Activated CD4-positive, alpha-beta T cell treated with anti-CD3 and anti-CD28 coated beads, Interleukin-2, amount 50 U/mL, for 1 hour (primary cell): ENCODE measurements at places on chromosomes 2 and 18.

- DNase-seq: no peak
Observed at GRCh38 chr2:44668336-44668735, 273.2 kb upstream of the SIX3 start.

GRCh38 chr2:126244937-126245336 is 411.0 kb upstream of the GYPC start:
- DNase-seq: peak; percentile 15

GRCh38 chr2:237529452-237530402 is 36.6 kb upstream of the PRLH start:
- no peak for DNase-seq

DNA sequence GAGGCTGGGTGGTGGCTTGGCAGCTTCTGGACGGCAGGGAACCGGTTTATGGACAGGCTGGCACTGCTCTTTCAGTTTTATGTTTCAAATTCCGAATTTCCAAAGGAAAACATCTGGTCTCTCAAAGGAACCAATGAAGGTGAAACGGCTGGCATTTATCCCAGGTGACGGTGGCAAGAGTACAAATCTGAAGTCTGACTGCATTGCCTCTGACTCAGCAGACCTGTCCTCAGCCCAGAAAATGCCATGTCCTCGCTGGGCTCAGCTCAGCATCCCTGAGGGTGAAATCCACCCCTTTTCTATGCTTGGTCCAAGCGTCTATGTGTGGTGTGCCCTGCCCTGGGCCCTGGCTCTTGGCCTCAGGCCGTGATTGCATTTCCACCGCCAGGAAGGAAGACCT is 38.1 kb downstream of the NAPG start:
- no peak for DNase-seq

GRCh38 chr2:230225486-230225885 is at the start of gene SP140:
Gene SP140 (plus strand): TSS chr2:230225736. CDS start chr2:230225845, 109 bp downstream.
- DNase-seq: peak; percentile 77

GRCh38 chr2:43144263-43144662 is 82.1 kb downstream of the ZFP36L2 start:
- DNase-seq: no peak

DNA sequence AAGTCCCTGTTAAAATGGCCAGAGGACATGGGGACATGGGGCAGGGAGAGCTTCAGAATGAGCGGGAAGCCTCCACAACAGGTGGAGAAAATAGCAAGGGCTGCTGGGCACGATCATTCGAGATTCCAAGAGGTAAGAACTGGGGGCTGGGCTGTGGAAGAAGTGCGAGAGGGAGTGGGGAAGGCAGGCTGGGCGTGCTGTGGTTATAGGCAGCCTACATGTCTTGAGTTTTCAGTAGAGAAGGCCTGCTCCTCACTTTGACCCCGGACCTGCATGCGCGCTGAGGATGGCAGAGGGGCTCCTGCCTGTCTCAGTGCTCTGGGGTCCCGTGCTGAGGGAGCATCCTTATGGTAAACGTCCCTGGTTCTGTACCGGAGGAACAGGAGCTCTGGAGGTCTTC is 115.5 kb downstream of the AGAP1 start:
- DNase-seq: no peak

GRCh38 chr2:74985978-74986609 is 27.7 kb downstream of the POLE4 start:
- DNase-seq: no peak

GRCh38 chr2:208531361-208531760 is 124.8 kb downstream of the PTH2R start:
- DNase-seq: no peak

DNA sequence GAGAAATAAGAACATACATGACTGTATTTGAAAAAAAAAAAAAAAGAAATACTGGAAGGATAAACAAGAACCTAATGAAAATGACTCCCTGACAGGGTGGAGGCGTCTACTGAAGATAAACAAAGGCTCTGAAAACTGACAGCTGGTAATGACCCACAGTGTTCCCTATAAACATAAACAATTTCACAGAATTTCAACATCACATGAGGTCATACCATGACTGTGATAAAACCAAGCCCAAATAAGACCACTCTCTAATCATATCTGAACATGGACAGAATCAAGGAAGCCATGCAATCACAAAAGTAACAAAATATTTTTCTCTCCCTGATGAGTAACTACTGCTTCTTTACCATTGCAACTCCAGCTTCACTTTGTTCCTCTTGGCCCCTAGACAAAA is 159.3 kb downstream of the FAM124B start:
- no peak for DNase-seq

DNA sequence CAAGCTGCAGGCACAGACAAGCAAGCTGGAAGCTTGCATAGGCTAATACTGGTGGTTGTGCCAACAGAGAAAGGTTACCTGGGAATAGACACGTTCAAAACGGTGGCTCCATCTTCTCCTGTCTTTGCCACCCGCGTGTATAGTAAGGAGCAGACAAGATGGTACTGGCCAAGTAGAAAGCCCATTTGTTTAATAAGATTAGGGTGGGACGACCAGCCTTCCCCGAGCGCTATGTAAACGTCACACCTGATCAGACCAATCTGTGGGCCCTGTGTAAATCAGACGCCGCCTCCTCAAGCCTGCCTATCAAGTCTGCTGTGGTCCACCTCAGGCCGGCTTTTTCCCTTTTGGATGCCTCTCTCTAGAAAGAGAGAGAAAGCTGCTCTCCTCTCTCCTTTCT is 189.2 kb downstream of the LAMA1 start:
- no peak for DNase-seq

DNA sequence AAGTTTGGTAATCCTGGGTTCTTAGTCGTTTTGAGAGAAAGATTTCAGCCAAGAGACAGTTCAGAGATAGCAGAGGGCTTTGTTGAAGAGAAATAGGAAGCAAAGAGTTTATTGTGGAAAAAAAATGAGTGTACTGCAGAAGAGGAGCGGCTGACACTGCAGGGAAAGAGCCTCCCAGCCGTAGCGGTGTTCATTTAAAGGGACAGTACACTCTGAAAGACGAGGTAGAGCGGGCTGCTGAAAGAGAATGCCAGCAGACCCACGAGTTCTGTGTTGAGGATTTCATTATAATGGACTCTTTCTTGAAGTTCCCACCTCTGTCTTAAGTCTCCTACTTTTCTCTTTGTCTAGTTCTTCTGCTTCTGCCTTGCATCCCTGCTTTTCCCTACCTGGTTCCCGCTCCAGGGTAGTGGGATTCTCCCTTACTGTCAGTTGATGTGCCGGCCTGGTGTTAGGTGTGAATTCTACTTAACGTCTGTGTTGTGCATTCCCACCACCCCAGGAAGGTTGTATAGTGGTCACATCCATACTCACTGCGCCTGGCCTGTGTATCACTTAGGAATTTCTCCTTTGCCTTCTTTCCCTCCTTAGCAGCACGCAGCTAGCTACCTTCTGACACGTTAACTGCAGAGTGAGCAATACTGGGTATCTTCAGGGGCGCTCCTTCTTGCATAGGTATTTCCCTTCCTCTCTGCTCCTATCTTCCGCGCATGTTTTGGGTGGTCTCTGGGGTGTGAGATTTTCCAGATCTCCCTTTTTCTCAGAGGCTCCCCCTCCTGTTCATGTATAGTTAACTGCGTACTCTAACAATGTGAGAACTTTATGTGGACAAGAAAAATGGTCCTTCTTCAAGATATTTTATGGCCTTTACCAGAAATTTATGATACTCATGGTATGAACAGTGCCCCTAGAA is 164.5 kb downstream of the PTH2R start:
- DNase-seq: no peak

- no peak for DNase-seq
Observed at GRCh38 chr2:65329525-65329924, 101.9 kb downstream of the ACTR2 start.

DNA sequence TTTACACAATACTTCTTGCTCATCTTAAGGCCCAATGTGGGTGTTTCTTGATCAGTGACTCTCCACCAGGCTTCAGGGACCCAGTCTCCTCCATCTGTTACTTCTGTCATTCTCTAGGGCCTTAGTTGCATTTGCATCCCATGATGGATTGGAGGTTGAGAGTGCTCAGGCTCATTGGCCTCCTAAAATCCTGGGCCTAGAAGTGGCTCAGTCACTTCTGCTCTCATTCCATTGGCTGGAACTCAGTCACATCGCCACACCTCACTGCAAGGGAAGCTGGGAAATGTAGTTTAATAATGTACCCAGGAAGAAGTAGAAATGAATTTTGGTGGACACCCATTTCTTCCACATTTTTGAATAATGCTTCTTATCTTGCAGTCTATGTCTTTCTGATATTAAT is 223.5 kb downstream of the HRH4 start:
- no peak for DNase-seq

DNA sequence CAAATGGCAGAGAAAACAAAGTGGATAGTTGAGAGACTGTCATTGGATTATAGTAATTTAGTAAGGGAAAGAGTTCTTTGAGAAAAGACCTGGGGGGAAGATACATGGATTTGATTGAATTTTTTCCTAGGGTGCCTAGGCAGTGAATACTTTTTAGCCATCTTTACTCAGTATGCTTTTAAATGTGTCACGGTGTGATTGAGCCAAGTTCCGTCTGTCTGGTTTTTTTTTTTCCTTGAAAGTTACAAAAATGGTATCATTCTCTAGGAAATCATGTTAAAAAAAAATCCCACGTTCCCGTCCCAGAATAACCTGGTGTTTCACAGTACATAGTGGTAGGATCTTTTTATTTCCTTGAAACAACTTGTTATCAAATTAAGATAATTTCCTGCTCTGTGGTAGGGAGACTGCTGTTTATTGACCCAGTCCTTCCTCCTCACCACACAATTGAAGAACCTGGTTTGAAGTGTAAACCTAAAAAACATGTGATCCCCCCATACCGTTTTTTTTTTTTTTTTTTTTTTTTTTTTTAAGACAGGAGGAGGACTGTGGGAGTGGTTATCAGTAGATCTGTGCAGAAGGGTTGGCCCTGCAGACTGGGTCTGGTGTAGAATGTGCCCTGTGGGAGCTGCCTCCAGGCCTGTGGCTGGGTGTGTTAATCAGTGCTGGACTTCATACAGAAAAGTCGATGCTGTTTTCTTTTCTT is 55.1 kb downstream of the DGKD start:
- DNase-seq: no peak

DNA sequence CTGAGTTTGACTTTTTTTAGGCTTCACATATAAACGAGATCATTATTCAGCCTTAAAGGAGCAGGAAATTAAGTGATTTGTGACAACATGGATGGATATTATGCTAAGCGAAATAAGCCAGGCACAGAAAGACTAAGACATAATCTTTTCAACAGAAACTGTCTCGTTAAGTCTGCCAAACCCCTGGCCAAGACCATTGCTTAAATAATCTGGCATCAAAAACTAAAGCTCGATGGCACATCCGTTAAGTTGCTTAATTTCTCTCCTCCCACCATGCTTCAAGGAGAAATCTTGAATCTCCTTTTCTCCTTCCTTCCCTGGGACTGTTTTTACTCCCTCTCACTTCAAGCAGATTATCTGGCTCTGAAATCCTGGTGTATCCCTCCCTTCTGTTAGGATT is 140.3 kb downstream of the GALNT14 start:
- DNase-seq: no peak

- DNase-seq: no peak
Observed at GRCh38 chr2:172600557-172601008, 44.7 kb downstream of the PDK1 start.

- DNase-seq: no peak
Observed at GRCh38 chr2:26165403-26165802, 7.5 kb upstream of the GAREM2 start.

DNA sequence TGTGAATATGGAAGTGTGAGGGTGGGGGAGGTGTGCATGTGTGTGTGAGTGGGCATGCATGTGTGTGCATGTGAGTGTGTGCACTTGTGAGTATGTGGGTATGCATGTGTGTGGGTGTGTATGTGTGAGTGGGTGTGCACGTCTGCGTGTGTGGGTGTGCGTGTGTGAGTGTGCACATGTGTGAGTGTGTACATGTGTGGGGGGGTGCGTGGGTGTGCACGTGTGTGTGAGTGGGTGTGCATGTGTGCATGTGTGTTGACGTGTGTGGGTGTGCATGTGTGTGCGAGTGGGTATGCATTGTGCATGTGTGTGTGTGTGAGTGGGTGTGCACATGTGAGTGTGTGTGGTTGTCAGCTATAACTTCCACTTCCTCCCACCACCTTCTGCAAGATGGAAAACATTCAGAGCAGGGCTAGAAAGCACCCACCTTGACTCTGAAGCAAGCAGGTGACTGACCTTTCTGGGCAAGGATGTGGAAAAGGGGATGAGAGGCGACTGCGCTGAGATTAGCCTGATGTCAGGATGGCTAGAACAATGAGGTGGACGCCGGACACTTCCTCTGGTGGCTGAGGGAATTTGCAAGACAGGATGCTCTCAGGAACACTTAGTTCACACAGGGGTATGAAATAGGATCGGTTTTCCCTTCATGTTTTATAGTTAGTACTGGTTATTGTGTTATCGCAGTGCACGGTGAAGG is 103.6 kb downstream of the ACKR3 start:
- DNase-seq: no peak

GRCh38 chr2:236972491-236973342 is 113.0 kb upstream of the COPS8 start:
- no peak for DNase-seq

- DNase-seq: no peak
Observed at GRCh38 chr2:5798084-5798483, 105.9 kb downstream of the SOX11 start.

- peak; percentile 78 for DNase-seq
Observed at GRCh38 chr2:71000780-71001591, 6.3 kb upstream of the TEX261 start.

DNA sequence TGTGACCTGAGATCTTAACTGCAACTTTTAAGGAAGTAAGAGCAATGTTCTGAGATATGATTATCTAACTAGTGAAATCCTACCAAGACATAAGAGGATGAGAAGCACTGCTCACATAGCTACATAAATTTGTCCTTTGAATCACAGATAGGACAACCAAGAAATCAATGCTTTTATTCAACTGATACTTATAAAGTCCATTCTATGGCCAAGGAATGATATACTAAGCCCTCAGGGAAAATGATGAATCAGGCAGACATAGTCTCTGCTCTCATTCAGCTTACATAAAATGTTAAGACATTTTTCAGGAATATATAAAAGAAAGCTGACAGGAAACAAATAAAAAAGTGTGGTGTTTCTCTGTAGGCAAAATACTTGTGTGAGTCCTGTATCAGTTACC is 39.1 kb downstream of the PGAP1 start:
- no peak for DNase-seq

GRCh38 chr2:70922235-70923234 is 13.2 kb upstream of the ATP6V1B1 start:
- no peak for DNase-seq

DNA sequence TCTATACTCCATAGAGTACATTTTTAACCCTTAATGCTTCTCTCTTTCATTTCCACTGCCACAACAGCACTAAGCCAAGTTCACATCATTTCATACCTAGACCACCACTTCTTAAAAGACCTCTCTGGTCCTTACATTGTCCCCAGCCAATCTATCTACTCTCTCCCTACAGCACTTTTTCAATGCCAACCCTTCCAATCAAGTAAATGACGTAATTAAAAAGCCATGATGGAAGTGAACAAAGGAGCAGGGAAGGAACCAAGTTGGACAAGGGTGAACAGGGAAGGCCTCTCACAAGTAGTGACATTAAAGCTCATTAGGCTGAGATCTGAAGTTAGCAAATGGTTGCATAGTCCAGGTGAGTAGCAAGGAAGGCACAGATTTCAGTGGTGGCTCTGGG is 195.1 kb upstream of the CCDC150 start:
- DNase-seq: no peak

- no peak for DNase-seq
Observed at GRCh38 chr2:237441605-237442274, 27.8 kb upstream of the COL6A3 start.
